GM18507 (cell line): ENCODE measurements at places on chromosomes 1 and 21.

GRCh38 chr1:229273507-229274232, 2.8 kb downstream of the RAB4A start:
- DNase-seq: no peak

- DNase-seq: no peak
These were observed 48.2 kb downstream of the UCK2 start for GRCh38 chr1:165875604-165876003.

GRCh38 chr1:171313319-171313834, 606 bp upstream of the FMO4 start:
- no peak for DNase-seq

- no peak for DNase-seq
These were observed 72.2 kb downstream of the ATF6 start for GRCh38 chr1:161838362-161838761.

DNA sequence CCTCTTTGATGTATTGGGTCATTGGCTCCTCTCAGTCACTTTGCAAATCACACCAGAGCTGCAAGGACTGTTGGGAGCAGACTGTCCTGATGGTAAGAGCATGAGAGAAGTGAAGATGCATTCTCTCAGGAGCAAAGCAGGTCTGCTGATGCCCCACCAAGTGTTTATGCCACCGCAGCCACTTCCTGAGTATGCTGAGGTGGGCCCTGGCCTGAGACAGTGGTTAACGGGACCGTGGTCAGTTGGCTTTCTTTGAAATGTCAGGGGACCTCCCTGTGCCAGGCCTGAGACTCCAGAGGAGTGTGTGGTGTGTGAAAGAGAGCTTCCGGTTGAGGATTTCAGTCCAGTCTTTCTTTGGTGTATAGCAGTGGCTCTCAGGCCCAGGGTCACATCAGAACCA, 79.4 kb downstream of the SPATA46 start:
- DNase-seq: no peak

GRCh38 chr1:54080598-54081049, 27.2 kb downstream of the TCEANC2 start:
- DNase-seq: no peak

DNA sequence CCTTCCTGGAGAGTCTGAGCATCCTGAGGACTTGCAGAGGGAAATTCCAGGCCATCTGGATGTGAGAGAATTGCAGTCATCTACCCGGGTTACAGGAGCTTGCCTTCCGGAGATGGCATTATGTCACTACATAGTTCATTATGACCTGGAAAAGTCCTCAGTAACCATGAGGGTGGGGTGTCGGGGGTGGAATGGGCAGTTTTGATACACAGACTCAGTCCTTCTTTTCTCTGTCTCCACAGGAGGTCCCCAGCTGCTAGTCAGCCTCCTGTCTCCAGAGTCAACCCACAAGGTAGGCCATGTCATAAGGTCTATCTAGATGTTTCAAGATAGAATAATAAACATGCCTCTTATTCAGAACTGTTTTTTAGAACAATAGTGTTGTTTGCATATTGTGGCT, 268.2 kb upstream of the SGIP1 start:
- DNase-seq: no peak

GRCh38 chr1:89125240-89125912, 538 bp downstream of the GBP2 start:
- no peak for DNase-seq

DNA sequence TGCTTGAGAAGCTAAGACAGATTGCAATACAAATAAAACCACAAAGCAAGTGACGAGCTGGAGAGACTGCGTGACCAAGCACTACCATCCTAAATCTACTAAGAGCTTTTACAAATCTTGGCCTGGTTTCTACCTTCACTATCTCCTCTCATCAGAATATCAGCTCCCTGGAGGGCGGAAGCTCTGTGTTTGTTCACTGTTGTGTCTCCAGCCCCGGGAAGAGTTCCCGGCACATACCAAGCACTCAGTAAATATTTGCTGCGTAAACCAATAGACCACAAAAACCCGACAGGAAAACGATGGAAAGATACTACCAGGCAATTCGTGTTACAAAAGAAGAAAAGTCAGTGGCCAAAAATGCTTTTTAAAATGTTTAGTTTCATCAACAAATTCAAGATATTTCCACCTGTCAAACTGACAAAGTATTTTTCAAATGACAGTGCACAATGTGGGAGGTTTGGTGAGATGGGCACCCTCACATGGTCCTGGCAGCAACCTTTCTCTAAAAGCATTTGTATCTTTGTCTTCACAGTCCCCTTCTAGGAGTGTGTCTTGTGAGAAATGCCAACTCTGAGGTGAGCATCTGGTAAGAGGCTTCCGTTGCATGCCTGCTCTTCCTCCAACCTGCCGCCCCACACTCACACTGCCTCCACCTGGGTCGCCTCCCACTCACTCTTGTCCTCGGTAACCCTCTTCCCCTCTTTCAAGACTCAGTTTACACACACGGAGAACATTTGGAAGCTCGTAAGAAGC, 34.7 kb downstream of the SLC1A7 start:
- DNase-seq: no peak

DNA sequence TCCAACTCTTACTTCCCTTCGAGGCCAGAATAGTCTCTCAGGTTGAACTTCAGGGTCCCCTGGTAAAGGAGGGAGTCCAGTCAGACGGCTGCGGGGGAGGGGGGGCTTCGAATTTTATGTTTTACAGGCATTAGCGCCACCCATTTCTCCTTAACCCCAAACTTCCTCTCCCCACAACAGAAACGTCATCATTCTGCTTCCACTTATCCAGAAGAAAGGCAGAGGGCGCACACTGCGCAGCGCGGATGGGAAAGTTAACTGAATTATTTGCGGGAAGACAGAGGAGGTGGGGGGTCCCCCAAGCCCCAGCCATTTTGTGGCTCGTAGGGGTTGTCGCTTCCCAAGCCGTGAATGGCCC, 529 bp upstream of the PRMT2 start:
- DNase-seq: no peak

GRCh38 chr1:66283622-66284041, 250.3 kb upstream of the SGIP1 start:
- DNase-seq: no peak
